ENCODE measurements at places on chromosomes 1 and 21.
A peak's percentile ranks its signal among the peaks of the same experiment; 100 is the strongest.

DNA sequence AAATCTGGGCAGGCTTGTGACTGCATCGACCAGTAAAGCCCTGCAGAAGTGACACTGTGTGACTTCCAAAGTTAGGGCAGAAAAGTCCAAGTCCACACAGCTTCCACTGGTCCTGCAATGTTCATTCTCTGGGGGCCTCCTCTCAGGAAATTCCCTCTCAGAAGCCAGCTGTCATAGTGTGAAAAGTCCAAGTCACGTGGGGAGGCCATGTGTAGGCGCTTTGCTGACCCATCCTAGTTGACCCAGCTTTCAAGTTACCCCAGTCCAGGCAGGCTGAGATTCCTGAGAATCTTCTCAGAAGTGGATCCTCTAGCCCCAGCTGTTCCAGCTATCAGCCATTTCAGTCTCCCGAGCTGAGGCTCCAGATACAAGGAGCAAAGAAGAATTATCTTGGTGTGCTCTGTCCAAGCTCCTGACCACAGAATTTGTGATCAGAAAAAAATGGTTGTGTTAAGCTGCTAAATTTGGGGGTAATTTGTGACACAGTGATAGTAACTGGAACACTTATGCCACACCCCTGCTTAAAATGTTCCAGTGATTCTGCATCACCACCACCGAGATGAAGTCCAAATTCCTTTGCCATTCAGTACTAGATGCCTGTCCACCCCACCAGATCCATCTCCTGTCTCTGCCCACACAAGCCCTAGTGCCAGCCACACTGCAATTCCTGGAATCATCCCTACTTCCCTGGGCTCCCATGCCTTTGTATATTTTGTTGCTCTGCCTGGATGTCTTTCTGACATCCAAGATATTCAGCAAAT is 2.5 kb upstream of the STUM start:
- H3K27ac ChIP-seq, result peak overlapping the region; percentile 64
- H3K4me1 ChIP-seq, result peaks cover 4% of the 10 kb centered on the region
- peak; percentile 52 for DNase-seq
- H3K27me3 ChIP-seq, result no peaks in the 10 kb centered on the region

- H3K27ac ChIP-seq, result no peak overlapping the region
- no peak for DNase-seq
- no peaks in the 10 kb centered on the region for H3K36me3 ChIP-seq
- H3K4me3 ChIP-seq, result no peak overlapping the region
These were observed 14.4 kb downstream of the PLOD1 start for GRCh38 chr1:11948822-11949458.

- DNase-seq, result no peak
- no peaks in the 10 kb centered on the region for H3K27me3 ChIP-seq
- no peaks in the 10 kb centered on the region for H3K4me1 ChIP-seq
These were observed 34.4 kb downstream of the CAPN9 start for GRCh38 chr1:230781594-230781993.

DNA sequence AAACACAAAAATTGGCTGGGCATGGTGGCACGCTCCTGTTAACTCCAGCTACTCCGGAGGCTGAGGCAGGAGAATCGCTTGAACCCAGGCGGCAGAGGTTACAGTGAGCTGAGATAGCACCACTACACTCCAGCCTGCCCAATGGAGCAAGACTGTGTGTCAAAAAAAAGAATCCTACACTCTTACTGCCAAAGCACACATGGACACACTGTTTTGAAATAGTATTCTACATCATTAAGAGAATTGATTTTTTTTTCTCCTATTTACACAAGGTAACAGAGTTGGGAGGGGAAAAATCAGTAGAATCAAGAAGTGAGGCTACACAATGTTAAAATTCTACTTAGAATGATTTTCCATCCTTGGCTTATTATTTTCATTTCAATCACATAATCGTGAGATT is 42.1 kb upstream of the SDC3 start:
- DNase-seq, result no peak
- H3K4me3 ChIP-seq, result no peak overlapping the region
- H3K27ac ChIP-seq, result no peak overlapping the region
- H3K27me3 ChIP-seq, result no peaks in the 10 kb centered on the region

- no peaks in the 10 kb centered on the region for H3K27me3 ChIP-seq
- DNase-seq, result no peak
- H3K27ac ChIP-seq, result no peak overlapping the region
- no peaks in the 10 kb centered on the region for H3K36me3 ChIP-seq
These were observed 10.2 kb downstream of the USP24 start for GRCh38 chr1:55204997-55205396.

- H3K4me1 ChIP-seq, result no peaks in the 10 kb centered on the region
- H3K27ac ChIP-seq, result no peak overlapping the region
- DNase-seq, result no peak
- H3K36me3 ChIP-seq, result no peaks in the 10 kb centered on the region
- H3K4me3 ChIP-seq, result no peak overlapping the region
These were observed 93.5 kb downstream of the NRDC start for GRCh38 chr1:51784997-51785421.

- H3K36me3 ChIP-seq, result no peaks in the 10 kb centered on the region
- no peak for DNase-seq
- H3K4me3 ChIP-seq, result no peak overlapping the region
- H3K4me1 ChIP-seq, result no peaks in the 10 kb centered on the region
These were observed 86.4 kb downstream of the MIS18A start for GRCh38 chr21:32192291-32193097.

DNA sequence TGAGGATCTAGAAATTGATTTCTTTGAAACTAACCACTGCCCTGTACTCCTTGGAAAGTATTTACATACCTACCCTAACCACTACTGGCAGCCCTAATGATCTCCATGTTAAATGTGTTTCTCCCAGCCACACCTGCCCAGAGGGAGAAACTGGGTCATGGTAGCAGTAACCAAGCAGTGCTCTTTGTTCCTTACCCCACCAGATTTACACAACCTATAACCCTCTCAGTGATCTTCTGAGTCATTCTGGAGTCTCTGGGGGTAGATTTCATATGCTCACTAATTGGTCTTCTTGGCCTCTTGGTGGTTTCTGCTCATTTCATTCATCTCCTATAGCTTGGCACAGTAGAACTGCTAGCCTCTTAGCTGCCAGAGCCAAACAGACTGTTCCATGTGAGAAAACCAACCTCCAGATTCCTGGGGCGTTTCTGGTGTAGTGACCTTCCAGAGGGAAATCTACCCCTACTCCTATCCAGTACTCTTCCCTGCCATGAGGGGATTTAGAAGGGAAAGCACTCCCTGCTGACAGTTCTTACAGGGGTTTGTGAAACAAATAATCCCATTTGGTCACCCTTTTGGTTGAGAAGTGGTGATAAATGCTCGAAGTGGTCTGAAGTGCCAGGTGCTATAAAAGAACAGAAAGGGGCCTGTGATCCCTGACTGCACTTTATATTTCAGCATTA is 36.2 kb upstream of the LRIG2 start:
- H3K4me1 ChIP-seq, result no peaks in the 10 kb centered on the region
- H3K27me3 ChIP-seq, result no peaks in the 10 kb centered on the region
- H3K4me3 ChIP-seq, result no peak overlapping the region
- H3K27ac ChIP-seq, result no peak overlapping the region
- DNase-seq, result no peak

GRCh38 chr1:151704246-151704645 is 12.4 kb downstream of the CELF3 start:
- DNase-seq, result no peak
- no peak overlapping the region for H3K4me3 ChIP-seq
- no peaks in the 10 kb centered on the region for H3K27me3 ChIP-seq
- H3K36me3 ChIP-seq, result no peaks in the 10 kb centered on the region

DNA sequence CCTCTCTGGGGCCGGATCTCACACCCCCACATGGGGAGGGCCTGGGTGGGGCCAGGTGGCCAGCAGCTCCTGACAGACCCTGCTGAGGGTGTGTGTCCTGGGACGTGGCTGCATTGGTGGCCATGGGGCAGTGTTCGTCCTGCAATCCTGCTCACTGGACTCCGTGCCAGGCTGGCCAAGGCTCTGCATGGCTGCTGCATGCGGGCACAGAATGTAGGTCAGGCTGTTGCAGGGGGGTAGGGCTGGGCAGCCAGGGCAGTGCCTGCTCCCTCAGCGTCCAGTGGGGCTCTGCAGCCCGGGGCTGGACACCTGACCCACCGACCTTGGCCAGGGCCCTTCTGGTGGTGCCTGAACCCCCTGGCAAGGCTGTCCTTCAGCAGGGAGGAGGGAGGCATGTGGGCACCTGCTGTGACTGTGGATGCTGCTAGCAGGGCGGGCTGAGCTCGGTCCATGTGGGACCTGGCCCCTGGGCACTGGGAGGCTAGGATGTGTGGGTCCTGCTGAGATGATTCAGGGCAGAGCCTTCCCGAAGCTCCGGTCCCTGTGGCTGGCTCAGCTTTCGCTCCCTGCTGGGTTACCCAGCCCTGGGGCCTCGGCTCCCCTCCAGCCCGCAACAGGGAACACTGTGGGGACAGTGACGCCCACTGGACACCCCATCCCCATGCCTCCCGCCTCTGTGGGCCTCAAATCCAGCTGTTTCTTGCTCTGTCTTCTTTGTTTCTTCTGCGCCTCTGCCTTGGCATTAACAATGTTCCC is 14.9 kb upstream of the PLCH2 start:
- no peaks in the 10 kb centered on the region for H3K27me3 ChIP-seq
- no peak overlapping the region for H3K27ac ChIP-seq
- H3K4me1 ChIP-seq, result no peaks in the 10 kb centered on the region
- DNase-seq, result no peak
- no peak overlapping the region for H3K4me3 ChIP-seq

- H3K36me3 ChIP-seq, result no peaks in the 10 kb centered on the region
- H3K27me3 ChIP-seq, result no peaks in the 10 kb centered on the region
- no peak overlapping the region for H3K27ac ChIP-seq
- no peaks in the 10 kb centered on the region for H3K4me1 ChIP-seq
These were observed 14.8 kb upstream of the METTL18 start for GRCh38 chr1:169809370-169810095.

GRCh38 chr1:1398677-1399186 is 403 bp downstream of the CCNL2 start:
- H3K4me3 ChIP-seq, result peak overlapping the region; percentile 97
- no peaks in the 10 kb centered on the region for H3K27me3 ChIP-seq
- DNase-seq, result no peak

DNA sequence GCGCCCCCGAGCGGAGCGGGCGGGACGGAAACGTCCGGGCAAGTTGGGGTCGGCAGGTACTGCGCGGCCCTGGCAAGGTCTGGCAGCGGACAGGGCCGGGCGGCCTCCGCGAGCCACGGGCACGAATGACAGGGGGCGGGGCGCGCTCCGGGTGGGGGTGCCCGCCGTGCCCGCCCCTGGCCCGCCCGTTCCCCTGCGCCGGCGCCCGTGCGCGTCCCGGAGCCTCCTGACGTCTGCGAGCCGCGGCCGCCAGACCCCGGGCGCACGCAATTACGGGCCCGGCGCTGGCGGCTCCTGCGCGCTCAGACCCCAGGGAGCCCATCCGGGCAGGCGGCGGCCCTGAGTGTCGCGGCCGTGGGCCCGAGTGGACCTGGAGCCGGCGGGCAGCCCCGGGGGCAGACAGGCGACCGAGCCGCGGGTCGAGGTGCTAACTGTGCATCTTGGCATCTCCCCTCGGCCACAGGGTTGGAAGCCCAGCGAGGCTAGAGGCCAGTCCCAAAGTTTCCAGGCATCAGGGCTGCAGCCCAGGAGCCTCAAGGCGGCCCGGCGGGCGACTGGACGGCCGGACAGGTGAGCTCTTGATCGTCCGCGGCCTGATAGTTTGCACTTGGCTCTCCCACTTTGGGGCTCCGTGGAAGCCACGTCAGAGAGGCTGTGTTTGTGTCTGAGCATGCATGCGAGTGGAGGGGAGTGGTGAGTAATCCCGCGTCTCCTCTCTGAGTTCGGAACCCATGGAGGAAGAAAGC is 918 bp downstream of the MIB2 start:
- peak overlapping the region; percentile 100 for H3K27ac ChIP-seq
- no peaks in the 10 kb centered on the region for H3K36me3 ChIP-seq
- H3K27me3 ChIP-seq, result no peaks in the 10 kb centered on the region

GRCh38 chr1:247273013-247273412 is 17.1 kb downstream of the VN1R5 start:
- H3K36me3 ChIP-seq, result no peaks in the 10 kb centered on the region
- no peaks in the 10 kb centered on the region for H3K27me3 ChIP-seq
- no peak for DNase-seq
- no peak overlapping the region for H3K4me3 ChIP-seq

GRCh38 chr1:202074985-202075384 is 47.7 kb upstream of the GPR37L1 start:
- H3K27ac ChIP-seq, result no peak overlapping the region
- no peak for DNase-seq
- no peak overlapping the region for H3K4me3 ChIP-seq

GRCh38 chr1:198171667-198172540 is 15.1 kb downstream of the NEK7 start:
- peaks cover 3% of the 10 kb centered on the region for H3K4me1 ChIP-seq
- no peak for DNase-seq
- no peaks in the 10 kb centered on the region for H3K27me3 ChIP-seq
- H3K4me3 ChIP-seq, result no peak overlapping the region
- H3K27ac ChIP-seq, result no peak overlapping the region

DNA sequence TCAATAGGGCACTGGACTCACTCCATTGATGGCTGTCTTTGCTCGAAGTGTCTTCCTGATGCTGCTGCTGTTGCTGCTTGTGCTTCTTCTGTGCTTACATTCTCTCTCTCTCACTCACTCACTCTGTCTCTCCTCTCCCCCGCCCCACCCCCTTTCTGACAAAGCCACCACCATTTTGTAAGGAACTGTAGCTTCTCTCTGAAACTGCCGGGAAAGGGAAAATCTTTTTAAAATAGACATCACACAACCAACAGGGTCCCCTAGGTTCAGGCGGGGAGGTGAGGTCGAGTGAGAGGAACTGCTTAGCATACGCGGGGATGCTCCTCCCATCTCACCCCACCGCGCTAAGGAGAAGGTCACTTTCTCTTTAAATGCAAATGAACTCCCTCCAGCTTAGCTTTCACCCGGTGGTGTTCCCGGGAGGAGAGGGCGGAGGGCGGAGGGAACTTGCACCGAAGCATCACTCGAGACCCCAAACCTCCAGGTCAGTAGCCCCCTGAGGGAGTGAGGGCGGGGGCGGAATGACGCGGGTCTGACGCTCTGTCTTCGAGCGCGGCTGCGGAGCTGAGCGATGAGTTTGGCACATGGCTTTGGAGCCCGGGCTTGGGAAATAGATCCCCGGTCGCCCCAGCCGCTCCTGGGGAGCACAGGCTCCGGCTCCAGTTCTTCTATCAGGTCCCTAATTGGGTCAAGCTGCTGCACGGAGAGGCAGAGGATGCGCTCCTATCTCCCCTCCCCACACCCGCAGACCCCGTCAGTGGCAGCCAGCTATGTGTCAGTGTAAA is at the start of gene CCDC28B:
TSS of gene CCDC28B (plus strand) at position 370 of the 785 bp plus-strand sequence. CDS start 1,341 bp downstream, outside the sequence.
- no peaks in the 10 kb centered on the region for H3K27me3 ChIP-seq
- peak within 1 kb of the TSS; percentile 51 for H3K4me3 ChIP-seq
- H3K4me1 ChIP-seq, result peaks cover 19% of the 10 kb centered on the region
- no peaks in the 10 kb centered on the region for H3K36me3 ChIP-seq

Measured in uterus (tissue), 4 donors.